Glutamatergic neuron (in vitro differentiated cells): ENCODE measurements at places on chromosomes 12 and 14. TPM values are rescaled to one million over a fixed set of nuclear protein-coding genes. Genes with fewer than 3 reads are reported as not detected.
A peak's percentile ranks its signal among the peaks of the same experiment; 100 is the strongest.

DNA sequence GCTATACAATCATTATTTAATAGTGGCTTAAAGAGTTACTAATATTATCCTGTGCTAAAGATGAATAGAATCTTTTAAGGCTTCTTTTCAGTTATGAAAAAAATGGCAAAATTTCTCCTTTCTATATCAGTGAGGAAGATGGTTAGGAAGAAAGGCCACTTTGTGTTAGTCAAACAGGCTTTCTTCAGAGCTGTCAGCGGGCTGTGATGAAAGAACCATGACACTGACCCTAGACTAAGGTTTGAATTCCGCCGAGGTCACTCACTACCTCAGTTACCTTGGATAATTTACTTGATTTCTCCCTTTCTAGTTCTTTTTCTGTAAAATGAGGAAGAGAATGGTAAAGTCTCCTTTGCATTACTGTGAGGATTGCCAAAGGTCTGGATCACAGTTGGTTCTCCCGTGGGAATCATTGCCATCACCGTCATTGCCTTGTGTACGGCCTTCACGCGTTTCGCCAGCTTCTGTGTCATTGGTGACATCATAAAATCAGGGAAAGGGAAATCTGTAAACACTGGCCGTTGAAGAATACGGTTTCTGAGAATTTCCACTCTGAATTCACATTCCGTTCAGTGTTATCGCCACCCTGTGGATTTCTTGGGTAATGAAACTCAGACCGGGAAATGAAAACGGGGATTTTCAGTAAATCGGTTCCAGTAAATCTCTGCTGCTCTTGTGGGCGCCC, 26.7 kb upstream of the YBX3 start:
- H3K4me3 ChIP-seq = peak overlapping the region; percentile 81
- peaks cover 3% of the 10 kb centered on the region for H3K27me3 ChIP-seq
- H3K36me3 ChIP-seq = no peaks in the 10 kb centered on the region
- DNase-seq = peak; percentile 70
- H3K4me1 ChIP-seq = no peaks in the 10 kb centered on the region

DNA sequence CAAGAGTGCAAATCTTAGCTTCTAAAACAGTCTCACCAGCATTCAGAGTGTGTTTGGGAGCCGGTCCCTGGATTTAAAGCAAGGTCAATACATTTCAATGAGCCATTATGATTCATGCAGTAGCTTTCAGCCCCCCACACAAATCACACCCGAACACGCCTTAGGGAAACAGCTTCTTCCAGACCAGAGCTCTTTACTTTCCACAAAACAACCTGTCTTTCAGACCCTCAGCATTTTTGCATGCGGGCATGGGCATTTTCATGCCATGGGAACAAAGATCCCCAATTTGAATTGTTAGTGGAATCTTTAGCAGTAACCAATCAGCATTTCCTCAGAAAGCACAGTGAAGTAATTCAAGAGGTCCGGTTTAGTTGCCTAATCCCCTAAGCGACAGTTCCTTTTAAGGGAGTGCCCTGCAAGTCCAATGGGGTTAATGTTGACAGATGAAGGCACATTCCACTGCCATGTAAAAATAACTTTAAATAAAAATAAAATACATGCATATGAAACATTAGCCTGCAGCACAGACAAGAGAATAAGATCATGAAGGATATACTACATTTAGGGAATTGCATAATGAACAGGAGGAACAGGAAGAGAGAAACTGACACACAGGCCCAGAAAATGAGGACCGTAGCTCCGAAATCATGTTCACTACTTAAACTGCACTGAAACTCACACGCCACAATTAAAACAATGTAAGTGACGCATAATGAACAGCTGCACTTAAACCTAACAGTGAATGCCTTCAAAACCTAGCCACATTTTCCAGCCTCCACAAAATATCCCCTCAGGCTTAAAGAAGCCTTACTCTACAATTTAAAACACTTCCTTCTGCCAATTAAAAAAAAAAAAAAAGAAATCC, 4.0 kb downstream of the VPS37B start:
- peaks cover 23% of the 10 kb centered on the region for H3K4me1 ChIP-seq
- peak overlapping the region; percentile 64 for H3K4me3 ChIP-seq
- H3K27me3 ChIP-seq = peaks cover 19% of the 10 kb centered on the region
- no peak overlapping the region for H3K27ac ChIP-seq

- no peak for DNase-seq
- H3K4me1 ChIP-seq = peaks cover 3% of the 10 kb centered on the region
- no peak overlapping the region for H3K27ac ChIP-seq
Observed at GRCh38 chr12:65123435-65124063, 2.4 kb upstream of the WIF1 start.

DNA sequence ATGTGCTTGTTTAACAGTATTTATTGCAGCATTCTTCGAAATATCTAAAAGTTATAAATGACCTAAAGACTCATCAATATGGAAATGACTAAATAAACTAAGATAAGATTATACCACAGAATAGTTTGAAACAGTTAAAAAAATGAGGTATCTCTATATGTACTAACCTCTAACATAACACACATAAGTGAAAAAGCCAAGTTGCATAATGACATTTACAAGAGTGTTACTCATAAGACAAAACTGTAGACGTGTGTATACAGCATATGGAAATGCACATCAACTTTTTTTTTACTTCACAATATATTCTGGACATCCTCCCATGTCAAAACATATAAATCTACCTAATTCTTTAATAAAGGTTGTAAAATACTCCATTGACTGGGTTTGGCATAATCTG, 22.8 kb downstream of the CPM start:
- no peaks in the 10 kb centered on the region for H3K27me3 ChIP-seq
- no peak for DNase-seq
- H3K27ac ChIP-seq = no peak overlapping the region
- no peaks in the 10 kb centered on the region for H3K36me3 ChIP-seq

DNA sequence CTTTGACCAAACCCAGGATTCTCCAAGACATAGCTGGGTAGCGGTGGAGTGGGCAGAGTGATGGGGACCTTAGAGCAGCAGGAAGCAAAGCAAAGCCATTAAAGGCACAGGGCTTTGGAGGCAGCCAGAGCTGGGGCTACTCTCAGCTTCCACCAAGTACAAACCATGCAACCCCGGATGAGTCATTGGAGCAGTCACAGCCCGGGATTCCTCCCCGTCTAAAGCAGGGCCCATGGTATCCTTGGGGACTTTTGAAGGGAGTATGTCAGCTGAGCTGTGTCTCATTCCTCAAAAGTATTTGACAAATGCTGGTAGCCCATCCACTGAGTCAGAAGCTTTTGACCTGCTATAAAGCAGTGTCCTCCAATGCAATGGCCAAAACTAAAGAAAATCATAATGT, 9.7 kb upstream of the IFI27 start:
- no peak overlapping the region for H3K4me3 ChIP-seq
- H3K36me3 ChIP-seq = peaks cover 11% of the 10 kb centered on the region
- no peaks in the 10 kb centered on the region for H3K27me3 ChIP-seq
- H3K27ac ChIP-seq = no peak overlapping the region
- no peak for DNase-seq

DNA sequence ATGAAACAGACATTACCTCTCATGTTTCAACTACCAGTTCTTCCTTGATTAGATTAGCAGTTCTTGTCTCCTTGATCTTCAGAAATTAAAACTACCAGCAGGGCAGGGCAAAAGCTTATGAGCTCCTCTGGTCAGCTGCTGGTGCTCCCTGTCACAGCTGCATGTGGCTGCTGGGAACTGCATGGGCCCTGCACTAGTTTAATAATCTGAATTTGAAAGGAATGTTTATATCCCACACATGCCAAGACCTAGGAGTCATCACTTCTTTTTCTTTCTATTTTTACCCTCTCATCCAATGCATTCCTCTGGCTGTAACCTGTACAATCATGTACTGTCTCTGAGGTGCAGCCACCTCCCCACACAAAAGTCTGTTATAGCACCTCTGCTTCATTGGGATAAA, 73.9 kb downstream of the ARMH4 start:
- peaks cover 2% of the 10 kb centered on the region for H3K27me3 ChIP-seq
- H3K36me3 ChIP-seq = no peaks in the 10 kb centered on the region
- no peak overlapping the region for H3K27ac ChIP-seq
- H3K4me1 ChIP-seq = no peaks in the 10 kb centered on the region

- DNase-seq = no peak
- H3K27ac ChIP-seq = no peak overlapping the region
- no peaks in the 10 kb centered on the region for H3K4me1 ChIP-seq
Observed at GRCh38 chr12:79514730-79515529, 175.8 kb downstream of the PAWR start.

- peaks cover 21% of the 10 kb centered on the region for H3K36me3 ChIP-seq
- H3K4me1 ChIP-seq = peaks cover 33% of the 10 kb centered on the region
- peaks cover 9% of the 10 kb centered on the region for H3K27me3 ChIP-seq
- peak overlapping the region; percentile 96 for H3K27ac ChIP-seq
Observed at GRCh38 chr12:130787445-130788410, 51.3 kb downstream of the STX2 start.

DNA sequence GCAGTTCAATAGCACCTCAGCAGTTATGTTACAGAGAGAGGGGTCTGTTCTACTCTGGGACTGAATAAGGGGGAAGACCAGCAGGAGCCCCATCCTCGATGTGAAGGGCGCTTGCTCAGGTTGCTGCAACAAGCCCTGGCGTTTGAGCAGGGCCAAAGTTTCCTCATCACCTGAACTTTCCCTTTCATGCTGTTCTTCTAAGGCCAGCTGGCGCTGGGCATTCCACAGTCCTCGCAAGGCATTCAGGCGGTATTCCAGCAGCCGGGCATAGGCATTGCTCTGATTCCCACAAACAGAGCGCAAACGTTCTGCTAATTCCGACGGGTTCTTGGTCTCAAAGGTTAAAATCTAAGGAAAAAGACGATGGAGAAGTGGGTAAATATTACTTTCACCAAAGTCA, 62.8 kb downstream of the HECTD4 start:
- no peak overlapping the region for H3K4me3 ChIP-seq
- H3K4me1 ChIP-seq = peaks cover 3% of the 10 kb centered on the region
- no peak overlapping the region for H3K27ac ChIP-seq
- no peak for DNase-seq
- no peaks in the 10 kb centered on the region for H3K36me3 ChIP-seq

GRCh38 chr12:13383379-13383778, 186.9 kb downstream of the EMP1 start:
- H3K27ac ChIP-seq = no peak overlapping the region
- H3K4me1 ChIP-seq = no peaks in the 10 kb centered on the region
- H3K27me3 ChIP-seq = peaks cover 4% of the 10 kb centered on the region
- H3K4me3 ChIP-seq = no peak overlapping the region
- no peak for DNase-seq
- H3K36me3 ChIP-seq = no peaks in the 10 kb centered on the region

- no peaks in the 10 kb centered on the region for H3K36me3 ChIP-seq
- no peak overlapping the region for H3K4me3 ChIP-seq
- peaks cover 4% of the 10 kb centered on the region for H3K27me3 ChIP-seq
- no peak overlapping the region for H3K27ac ChIP-seq
- no peak for DNase-seq
- peaks cover 17% of the 10 kb centered on the region for H3K4me1 ChIP-seq
Observed at GRCh38 chr12:47707355-47707754, 1.5 kb upstream of the RPAP3 start.

GRCh38 chr14:37587881-37588666, 7.0 kb downstream of the FOXA1 start:
- peaks cover 9% of the 10 kb centered on the region for H3K36me3 ChIP-seq
- H3K4me1 ChIP-seq = peaks cover 6% of the 10 kb centered on the region
- peaks cover 42% of the 10 kb centered on the region for H3K27me3 ChIP-seq
- H3K4me3 ChIP-seq = peak overlapping the region; percentile 61
- H3K27ac ChIP-seq = no peak overlapping the region

DNA sequence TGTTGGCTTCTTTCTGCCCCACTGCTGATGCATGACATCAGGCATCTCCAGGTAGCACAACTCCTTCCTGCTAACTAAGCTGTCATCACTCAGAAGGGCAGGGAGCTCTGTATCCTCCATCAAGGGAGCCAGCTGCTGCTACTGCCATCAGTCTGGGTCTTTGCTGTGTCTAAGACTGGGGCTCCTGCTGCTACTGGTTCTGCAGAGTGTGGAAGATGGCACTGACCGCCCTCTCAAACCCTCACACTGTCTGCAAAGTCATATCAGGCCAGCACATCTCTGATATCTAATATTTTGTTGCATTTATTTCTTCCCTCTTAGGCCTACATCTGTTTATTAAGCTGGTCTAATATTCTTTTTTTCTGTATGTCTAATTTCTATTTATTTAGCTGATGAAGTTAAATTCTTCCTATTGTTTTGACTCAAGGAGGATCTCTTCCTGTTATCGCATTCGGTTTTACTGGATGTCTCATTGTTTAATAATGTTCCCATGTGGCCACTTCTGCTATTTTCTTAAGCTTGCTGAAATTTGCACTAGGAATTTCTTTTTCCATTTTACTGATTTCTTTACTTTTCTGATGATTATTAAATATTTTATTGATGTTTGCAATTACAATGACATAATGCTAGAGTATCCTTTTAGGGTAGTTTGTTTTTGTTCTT, 7.6 kb upstream of the E2F7 start:
- H3K4me3 ChIP-seq = no peak overlapping the region
- H3K27ac ChIP-seq = no peak overlapping the region
- H3K4me1 ChIP-seq = peaks cover 13% of the 10 kb centered on the region
- no peak for DNase-seq
- H3K27me3 ChIP-seq = peaks cover 1% of the 10 kb centered on the region
- no peaks in the 10 kb centered on the region for H3K36me3 ChIP-seq

- no peaks in the 10 kb centered on the region for H3K4me1 ChIP-seq
- H3K36me3 ChIP-seq = peaks cover 9% of the 10 kb centered on the region
- H3K27me3 ChIP-seq = peaks cover 4% of the 10 kb centered on the region
Observed at GRCh38 chr12:45852508-45852907, 123.0 kb downstream of the ARID2 start.

DNA sequence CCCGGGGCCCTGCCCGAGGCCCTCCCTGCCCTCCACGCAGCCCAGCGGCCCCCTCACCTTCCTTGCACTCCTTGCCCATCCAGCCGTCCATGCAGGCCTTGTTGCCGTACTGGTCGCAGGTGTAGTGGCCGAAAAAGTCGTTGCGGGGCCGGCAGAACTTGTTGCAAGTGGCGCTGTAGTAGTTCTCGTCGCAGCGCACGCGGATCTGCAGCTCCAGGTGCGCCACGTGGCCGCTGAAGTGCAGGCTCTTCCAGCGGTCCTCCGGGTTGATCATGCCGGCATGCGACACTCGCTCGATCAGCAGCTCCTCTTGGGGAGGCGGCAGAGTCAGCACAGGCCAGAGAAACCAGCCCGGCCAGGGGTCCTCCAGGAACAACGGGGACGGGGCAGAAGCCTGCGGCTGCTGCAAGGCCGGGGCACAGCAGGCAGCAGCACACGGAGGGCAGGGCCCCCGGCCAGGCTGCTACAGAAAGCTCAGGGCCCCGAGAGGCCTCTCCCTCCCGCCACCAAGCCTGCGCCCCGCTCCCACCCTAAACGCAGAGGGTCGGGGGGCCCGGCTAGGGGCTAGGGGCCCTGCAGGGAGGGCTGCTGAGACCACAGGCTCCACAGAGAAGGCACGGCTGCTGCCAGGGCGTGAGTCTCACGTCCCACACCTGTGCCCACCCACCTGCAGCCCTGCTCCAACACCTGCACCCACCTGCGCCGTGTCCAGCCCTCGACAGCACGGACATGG, 12.7 kb downstream of the JAG2 start:
- no peaks in the 10 kb centered on the region for H3K4me1 ChIP-seq
- H3K4me3 ChIP-seq = no peak overlapping the region
- H3K36me3 ChIP-seq = no peaks in the 10 kb centered on the region

GRCh38 chr12:8527250-8528130, 13.2 kb downstream of the CLEC4E start:
- DNase-seq = no peak
- H3K36me3 ChIP-seq = peaks cover 5% of the 10 kb centered on the region
- no peak overlapping the region for H3K4me3 ChIP-seq

Gene SLC38A4
- total RNA-seq = 0.98 TPM

Gene INSM2
- 21.7 TPM for total RNA-seq

Gene LRRC10
- not detected for total RNA-seq

Gene KRT78
- not detected for total RNA-seq

Gene LYZ
- 0.37 TPM for total RNA-seq

Gene CD4
- 0.17 TPM for total RNA-seq

Gene ADCY4
- total RNA-seq = not detected

Gene LRRK2
- not detected for total RNA-seq

Gene TMEM233
- total RNA-seq = not detected

Gene PLEKHG7
- not detected for total RNA-seq
